ENCODE measurements at places on chromosomes 16 and 17. TPM values are rescaled to one million over a fixed set of nuclear protein-coding genes. Genes with fewer than 3 reads are reported as not detected.

The HOXB7 gene
- total RNA-seq = 0.89 TPM

The MT1G gene
- 41.0 TPM for total RNA-seq

The TERF2IP gene
- 90.6 TPM for total RNA-seq

The TMIGD1 gene
- total RNA-seq = not detected

The RHBDL1 gene
- 0.33 TPM for total RNA-seq

The NPIPB8 gene
- 1.4 TPM for total RNA-seq

The SLC16A5 gene
- 1.9 TPM for total RNA-seq

The ITGAD gene
- total RNA-seq = not detected

The PYY gene
- total RNA-seq = not detected

The VWA3A gene
- 0.04 TPM for total RNA-seq

The ZNF821 gene
- total RNA-seq = 5.3 TPM

All from CD8-positive, alpha-beta memory T cell (primary cell).